CD4-positive, alpha-beta T cell treated with Interleukin-4 for 4 hours (primary cell): ENCODE measurements at places on chromosomes 13 and 19.

GRCh38 chr19:39411832-39412099 is 703 bp upstream of the PLEKHG2 start:
- peak; percentile 93 for DNase-seq

- no peak for DNase-seq
These were observed 113.0 kb downstream of the SLC7A1 start for GRCh38 chr13:29482504-29482903.

- no peak for DNase-seq
These were observed 60.6 kb upstream of the C13orf46 start for GRCh38 chr13:114034481-114034891.

- DNase-seq = no peak
These were observed at the start of gene GJB6 for GRCh38 chr13:20231839-20232555. Gene GJB6 (minus strand): TSS chr13:20232319. CDS start chr13:20223480, 8,839 bp downstream.

GRCh38 chr19:16078759-16079707 is 2.7 kb downstream of the TPM4 start:
- peak; percentile 92 for DNase-seq

DNA sequence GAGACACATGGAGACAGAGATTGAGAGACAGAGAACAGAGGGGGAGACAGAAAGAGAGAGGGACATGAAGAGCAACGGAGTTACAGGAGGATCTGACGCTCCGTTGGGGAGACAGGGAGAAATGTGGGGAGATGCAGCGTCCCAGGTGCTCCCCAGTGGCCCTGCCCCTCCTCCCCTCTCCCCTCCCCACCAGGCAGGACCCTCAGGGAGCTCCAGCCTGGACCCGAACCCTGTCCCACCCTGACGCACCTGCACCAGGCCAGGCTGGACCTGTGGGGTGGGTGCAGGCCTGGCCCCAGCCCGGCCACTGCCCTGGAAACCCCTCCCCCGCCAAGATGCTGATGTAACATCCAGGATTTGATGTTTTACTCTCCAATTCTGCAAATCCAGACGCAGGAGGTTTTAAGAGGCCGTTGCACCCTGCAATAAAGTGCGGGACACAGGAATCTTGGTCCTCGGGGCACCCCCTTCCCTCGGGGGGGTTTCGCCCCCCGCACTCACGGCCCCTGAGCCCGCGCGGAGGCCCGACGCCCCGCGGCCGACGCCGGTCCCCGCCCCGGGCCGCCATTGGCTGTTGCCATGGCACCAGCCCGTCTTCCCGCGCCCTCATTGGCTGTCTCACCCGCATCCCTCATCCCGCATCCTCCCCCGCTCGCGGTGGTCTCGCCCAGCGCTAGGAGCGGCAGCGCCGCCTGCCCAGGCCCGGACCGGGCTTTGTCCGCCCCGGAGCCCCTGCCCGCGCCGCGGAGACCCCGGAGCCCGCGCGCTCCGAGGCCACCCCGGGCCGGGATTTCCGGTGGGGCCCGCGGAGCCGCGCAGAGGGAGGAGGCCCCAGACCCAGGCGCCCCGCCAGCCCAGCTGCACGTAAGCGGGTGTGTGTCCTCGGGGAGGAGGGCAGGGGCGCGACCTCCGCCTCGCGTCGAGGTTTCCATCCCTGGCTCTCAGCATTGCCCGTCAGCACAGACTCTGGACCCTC is at the start of gene APC2:
TSS of gene APC2 (plus strand) at position 655 of the 976 bp plus-strand sequence. CDS start 2,881 bp downstream, outside the sequence.
- DNase-seq = no peak

DNA sequence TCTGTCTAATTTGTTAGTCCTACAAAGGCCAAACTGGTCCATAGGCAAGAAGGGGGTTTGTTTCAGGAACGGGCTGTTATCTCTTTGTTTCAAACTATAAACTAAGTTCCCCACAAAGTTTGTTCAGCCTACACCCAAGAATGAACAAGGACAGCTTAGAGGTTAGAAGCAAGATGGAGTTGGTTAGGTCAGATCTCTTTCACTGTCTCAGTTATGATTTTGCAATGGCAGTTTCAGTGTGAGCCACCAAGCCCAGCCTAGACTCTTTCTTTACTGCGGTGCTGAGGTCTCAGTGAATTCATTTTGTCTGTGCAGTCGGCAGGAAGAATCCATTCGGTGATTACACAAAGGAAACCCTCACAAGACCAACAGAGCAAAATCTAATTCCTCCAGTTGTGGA is 56.6 kb upstream of the ABCC4 start:
- DNase-seq = no peak

- peak; percentile 68 for DNase-seq
These were observed 30.2 kb upstream of the EVI5L start for GRCh38 chr19:7799640-7800355.

- peak; percentile 40 for DNase-seq
These were observed 264.3 kb downstream of the FOXO1 start for GRCh38 chr13:40401911-40402776.

GRCh38 chr13:26919732-26920131 is 159.1 kb upstream of the GPR12 start:
- DNase-seq = no peak

GRCh38 chr13:32205431-32206096 is 109.6 kb downstream of the ZAR1L start:
- no peak for DNase-seq
